Foreskin keratinocyte (primary cell): ENCODE measurements at places on chromosomes 12 and 14.

DNA sequence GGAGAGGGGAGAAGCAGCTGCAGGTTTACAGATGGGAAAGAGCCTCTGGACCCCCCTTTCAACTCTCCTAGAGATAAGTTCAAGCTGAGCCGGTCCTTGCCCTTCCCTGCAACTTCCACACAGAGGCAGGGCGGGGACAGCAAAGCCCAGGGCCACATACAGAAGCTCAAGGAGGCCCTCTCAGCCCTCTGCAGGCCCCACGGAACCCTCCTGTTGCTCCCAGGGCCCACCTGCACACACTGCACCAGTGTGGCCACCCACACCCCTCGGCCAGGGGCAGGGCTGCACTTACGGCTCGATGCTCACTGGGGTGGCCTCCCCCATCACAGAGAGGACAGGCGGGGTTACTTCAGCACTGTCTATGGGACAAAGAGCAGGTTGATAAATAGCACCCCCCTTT lies 13.0 kb upstream of the PNMA1 start:
- no peak for DNase-seq

DNA sequence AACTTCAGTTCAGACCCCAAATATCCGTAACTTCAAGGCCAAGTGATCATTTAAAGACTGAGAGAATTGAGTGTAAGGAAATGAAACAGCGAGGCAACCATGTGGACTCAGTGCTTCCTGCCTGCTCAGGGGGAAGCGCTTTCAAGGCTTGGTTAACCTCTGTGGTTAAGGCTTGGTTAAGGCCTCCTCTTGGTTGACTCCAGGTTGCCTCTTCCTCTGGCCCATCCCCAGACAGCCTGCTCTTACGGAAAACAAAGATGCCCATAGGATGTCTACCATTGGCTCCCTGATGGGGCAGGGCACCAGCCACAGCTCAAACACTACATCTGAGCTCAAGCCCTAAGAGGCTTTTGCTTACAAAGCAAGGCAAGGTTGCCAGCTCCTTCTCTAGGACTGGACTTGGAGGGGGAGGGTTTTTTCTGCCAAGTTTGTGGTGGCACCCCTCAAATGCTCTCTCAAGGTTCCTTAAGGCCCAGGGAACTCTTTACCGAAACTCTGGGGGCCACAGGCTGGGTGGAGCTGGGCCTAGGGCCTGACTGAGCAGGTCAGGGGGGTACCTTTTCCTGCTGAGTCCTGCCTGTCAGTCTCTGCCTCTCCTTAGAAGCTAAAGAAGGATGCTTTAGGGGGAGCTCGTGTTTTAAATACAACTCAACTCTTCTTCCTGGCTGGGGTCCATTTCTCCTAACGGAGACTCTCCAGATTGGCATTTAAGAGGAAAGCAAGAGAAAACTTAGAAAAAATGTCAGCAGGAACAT lies 13.7 kb downstream of the COL2A1 start:
- DNase-seq = no peak

DNA sequence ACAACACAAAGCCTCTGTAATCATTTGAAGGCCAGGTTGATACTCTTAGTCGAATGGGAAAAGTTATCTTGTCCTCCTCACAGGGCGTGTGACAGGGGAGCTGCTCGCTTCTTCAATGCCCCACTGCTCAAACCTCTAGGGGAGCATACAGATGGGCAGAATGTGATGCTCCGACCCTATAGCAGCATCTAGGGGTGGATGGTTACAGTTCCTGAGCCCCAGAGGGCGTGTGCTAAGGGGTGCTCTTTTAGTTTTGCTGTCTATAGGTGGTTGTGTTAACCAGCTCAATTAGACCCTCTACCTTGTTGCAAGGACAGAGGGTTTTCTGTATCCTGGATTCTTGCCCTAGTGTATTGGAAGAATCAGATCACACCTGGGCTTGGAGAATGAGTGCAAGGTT lies 47.8 kb downstream of the HSD17B6 start:
- no peak for DNase-seq

GRCh38 chr12:69570545-69571399 lies 14.5 kb upstream of the CCT2 start:
- DNase-seq = no peak

DNA sequence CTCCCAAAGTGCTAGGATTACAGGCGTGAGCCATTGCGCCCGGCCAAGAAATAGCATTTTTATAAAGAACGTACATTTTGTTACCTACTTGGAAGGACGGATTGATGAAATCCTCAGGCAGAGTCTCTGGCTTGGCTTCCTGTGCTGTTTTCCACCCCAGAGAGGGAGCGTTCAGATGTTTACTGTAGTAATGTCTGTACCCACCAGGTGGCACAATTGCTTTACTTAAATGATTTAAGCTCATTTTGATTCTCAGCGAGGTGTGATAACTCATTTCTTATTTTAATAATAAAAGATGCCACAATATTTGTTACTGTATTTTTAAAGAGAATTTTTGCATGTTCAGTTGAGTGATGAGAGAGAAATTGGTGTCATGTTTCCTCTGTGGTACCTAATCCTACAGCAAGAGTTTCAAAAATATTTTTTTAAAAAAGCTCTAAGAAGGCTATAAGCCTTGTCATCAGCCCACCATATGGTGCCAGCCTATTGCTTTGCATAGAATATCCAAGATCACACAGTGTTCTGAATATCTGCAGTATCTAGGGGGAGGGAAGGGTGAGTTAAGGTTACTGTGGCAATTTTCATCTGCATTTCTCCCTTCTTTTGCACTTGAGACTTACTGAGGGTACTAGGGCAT lies 82.6 kb upstream of the TRAF3 start:
- DNase-seq = no peak

DNA sequence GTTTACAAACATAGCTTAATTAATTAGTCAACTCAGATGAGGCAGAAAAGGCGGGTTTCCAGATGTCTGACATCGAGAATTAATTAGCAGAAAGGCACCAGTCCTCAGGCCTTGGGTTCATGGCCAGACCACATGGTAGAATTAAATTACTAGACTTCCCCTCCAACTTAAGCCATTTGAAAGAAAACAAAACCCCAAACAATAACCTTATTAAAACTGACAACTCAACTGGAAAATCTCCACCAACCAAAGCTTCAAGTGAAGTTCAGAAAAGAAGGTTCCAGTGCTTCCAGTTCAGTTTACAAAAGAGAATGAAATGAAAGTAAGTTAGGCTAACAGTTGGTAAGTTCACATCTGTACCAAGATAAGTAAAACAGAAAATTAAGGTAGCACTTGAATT lies 349.5 kb downstream of the GRIN2B start:
- no peak for DNase-seq

- DNase-seq = no peak
Observed at GRCh38 chr12:82029936-82030335, 270.8 kb upstream of the PPFIA2 start.

DNA sequence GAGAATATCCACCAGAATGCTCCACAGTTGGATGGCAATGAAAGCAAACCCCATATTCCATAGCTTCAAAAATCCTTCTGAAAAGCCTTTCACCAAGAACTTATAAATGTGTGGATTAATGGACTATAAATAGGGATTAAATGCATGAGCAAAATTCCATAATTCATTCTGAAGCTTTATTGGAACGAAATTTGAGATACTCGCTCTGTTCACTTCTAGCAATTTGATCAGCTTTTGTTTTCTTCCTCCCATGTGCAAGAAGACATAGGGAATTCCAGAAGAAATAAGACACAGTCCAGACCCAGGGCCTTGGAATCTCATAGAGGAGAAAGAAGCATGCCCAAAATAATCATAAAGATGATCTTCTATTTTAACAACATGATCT lies 285.9 kb upstream of the TMPO start:
- no peak for DNase-seq

DNA sequence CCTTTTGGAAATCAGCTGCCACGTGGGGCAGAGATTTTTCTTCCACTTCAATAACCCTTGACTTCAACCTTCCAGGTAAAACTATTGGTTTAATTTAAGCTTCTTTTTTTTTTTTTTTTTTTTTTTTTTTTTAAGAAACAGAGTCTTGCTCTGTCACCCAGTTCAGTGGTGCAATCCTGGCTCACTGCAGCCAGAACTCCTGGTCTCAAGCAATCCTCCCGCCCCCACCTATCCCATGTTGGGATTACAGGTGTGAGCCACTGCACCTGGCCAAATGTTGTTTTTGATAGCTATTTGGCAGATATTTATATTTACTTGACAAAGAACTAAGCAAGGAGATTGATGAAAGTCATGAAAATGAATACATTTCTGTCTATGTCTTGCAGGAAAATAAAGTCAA lies 65.1 kb downstream of the SINHCAF start:
- DNase-seq = no peak

- DNase-seq = peak; percentile 65
Observed at GRCh38 chr14:30620178-30620577, 1.9 kb upstream of the SCFD1 start.

DNA sequence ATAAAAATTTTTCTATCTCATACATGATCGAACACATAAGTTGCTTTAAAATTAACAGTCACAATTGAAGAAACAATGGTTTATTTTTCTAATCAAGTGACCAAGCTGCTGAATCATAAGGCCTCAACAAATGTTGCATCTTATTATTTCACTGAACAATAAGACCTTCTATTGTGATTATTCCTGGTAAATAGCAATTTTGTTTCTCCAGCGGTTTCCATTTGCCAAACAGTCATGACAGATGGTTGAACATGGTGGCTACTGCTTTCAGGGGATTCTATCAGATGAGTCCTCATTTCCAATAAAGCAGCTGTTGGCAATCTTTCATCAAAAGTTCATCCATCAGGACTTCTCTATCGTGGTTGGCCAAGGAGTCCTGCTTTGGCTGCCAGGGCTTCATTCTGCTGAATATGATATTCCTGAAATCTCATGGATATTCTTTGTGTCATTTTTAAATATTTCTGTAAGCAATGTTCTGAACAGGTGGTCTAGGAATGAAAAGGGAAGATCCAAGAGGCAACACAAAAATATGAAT lies 13.0 kb downstream of the TOMM20L start:
- DNase-seq = no peak

DNA sequence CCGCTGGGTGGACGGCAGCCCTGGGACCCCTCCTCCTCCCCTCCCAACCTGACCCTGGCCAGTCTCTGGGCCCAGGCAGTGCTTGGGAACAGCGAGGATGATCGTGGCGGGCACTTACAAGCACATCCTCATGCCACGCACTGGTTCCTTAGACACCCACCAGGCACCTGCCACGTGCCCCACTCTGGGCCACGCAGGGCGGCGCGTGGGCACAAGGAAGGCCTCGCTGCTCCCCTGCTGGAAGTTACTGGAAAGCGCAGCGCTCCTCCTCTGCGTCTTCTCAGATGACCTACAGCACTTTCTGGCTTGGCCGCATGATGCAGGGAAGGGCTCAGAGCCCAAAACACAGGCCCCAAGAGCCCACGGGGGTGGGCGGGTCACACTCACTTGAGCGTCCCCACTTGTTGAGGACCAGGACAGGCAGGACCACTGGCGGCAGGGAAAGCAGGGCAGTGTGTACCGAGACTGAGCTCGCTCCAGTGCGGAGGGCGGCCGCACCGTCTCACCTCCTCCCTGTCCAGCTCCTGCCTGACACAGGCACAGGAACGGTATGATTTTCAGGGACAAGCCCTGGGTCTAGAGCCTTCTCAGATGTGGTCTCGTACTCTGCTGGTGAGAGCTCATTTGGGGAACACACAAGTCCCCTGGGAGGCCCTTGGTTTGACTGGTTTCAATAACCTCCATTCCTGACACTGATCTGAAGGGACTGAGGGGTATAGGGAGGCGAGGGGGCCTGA lies 128.3 kb upstream of the EVL start:
- DNase-seq = no peak

DNA sequence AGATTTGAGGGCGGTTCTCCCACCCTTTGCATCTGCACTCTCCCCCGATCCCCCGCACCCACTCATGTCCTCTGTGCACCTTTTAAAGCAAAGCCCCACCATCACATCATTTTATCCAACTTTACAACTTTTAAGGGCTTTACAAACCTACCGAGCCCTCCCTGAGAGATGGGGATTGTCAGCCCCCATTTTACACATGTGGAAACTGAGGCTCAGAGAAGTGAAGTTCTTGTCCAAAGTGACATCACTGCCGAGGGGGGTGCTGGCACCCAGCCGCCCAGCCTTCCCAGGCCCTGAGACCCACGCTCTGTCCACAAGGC lies 334.2 kb downstream of the MED13L start:
- no peak for DNase-seq

DNA sequence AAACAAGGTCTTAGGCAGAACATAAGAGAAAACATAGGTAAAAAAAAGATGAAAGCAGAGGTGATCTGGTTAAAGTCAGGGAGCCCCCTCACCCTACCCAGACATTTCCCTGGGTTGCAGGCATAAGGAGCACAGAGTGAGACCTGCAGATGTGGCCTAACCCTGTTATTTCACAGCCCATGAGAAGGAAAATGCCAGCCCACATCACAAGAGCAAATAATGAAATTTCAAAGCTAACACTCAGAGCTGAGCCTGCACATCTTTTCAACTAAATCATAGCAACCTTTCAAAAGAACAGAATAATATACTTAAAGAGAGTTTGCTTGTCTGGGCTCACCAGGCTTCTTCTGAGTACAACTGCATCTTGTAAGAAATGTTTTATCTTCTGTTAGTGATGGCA lies 295.4 kb downstream of the RPAP3 start:
- DNase-seq = no peak

DNA sequence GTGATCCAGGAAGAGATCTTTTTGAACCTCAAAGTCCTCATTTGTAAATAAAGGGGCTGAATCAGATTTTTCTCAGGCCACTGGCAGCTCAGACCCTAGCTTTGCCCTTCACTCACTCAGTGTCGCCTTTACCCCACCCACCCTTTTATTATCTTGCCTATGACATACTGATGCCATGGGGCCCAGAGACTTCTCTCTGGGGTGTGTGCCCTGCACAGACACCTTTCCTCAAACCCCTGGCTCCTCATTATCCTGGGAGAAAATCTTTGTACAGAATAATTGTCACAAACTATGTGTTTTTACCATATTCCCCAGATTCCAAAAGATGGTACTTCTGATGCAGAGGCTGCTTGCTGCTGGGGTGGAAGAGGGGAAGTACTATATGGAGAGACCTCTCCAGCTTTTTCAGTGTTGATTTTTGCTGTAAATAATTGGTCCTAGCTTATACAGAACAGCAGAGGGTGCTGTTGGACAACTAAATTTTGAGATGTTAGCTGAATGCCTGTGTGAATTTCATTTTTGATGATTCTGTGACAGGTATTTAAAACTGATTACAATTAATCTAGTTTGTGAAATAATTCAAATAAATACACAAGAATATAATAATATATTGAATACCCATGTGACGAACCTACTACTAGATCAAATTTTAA lies 53.9 kb upstream of the DCD start:
- no peak for DNase-seq

- no peak for DNase-seq
Observed at GRCh38 chr14:106843951-106844483, 1317.6 kb downstream of the TMEM121 start.
